ENCODE measurements at places on chromosomes 1 and 21. TPM values are rescaled to one million over a fixed set of nuclear protein-coding genes. Genes with fewer than 3 reads are reported as not detected.

LIN28A gene
- polyA plus RNA-seq: 2.4 TPM

GRCh38 chr1:218817071-218817470 is 356.6 kb upstream of the LYPLAL1 start:
- DNase-seq: no peak

GRCh38 chr1:199202331-199202730 is 563.5 kb downstream of the PTPRC start:
- DNase-seq: no peak

DNA sequence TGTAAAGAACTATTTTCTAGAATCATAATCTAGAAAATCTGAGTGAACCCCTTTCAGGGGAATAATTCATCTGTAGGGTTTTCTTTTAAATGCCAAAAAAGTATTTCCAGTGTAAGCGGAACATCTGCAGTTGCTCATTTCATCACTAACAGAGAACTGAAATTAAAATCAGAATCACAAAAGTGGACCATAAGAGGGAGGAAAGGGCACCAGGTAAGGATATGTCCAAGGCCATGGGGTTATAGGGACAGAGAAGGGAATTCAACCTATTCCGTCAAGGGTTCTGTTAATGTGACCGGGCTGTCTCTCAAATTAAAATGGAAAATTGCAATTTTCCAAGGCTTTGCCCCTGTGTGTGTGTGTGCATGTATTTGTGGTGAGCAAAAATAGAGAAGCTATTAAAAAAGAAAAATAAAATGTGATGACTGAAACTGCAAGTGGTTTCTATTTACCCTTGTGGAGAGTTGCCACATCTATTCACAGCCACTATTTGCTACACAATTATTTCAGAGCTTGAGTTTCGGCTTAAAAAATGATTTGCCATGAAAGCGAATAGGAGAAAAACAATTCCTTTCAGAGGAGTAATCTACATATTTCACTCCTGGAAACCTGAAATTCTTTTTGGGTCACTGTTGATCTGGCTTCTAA is 53.1 kb downstream of the APP start:
- DNase-seq: no peak

- DNase-seq: peak; percentile 65
These were observed 554 bp downstream of the ZNF281 start for GRCh38 chr1:200409203-200409760.

DNA sequence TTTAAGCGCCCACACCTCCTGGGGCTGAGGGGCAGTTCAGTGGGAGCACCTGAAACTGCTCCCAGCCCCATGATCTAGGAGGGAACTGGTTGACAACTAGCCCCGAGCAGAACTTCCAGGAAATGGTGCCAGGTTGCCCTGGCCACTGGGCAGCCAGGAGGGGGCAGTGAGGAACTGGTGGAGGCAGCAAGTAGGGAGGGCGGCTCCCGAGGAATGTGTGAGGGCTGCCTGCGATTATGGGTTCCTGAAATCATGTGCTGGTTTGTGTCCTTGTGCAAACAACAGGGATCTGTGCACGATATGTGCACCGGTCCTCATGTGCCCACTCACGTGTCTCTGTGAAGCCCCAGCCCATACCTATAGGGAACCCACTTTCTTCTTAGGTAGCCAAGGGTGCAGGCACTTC is 9.9 kb downstream of the GPR3 start:
- no peak for DNase-seq

All from K562 (cell line).